T47D (cell line): ENCODE measurements at places on chromosomes 12 and 14.
A peak's percentile ranks its signal among the peaks of the same experiment; 100 is the strongest.

DNA sequence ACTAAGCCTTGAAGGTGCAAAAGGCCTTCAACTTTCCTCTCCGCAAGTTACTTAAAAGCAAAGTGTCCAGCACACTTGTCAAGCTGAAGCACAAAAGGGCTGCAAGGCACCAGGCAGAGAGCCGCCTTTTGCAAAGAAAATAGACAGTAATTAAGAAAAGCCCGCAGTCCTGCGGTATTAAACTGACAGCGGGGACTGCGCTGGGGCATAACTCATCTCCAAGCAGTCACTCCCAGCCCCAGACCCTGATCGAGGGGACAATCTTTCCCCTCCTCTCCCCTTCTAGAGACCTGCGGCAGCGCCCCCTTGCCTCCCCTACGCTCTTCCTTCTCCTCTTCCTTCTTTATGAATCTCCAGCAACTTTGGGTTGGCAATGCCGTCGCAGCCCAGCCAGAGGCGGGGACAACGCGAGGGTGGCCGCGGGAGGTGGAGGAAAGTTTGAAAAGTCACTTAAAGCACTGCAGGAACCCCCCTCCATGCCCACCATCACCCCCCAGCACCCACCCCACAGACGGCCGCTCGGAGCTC is 200.9 kb upstream of the CAND1 start:
- DNase-seq = peak; percentile 15

GRCh38 chr14:85546390-85546789 is 16.4 kb downstream of the FLRT2 start:
- DNase-seq = no peak

DNA sequence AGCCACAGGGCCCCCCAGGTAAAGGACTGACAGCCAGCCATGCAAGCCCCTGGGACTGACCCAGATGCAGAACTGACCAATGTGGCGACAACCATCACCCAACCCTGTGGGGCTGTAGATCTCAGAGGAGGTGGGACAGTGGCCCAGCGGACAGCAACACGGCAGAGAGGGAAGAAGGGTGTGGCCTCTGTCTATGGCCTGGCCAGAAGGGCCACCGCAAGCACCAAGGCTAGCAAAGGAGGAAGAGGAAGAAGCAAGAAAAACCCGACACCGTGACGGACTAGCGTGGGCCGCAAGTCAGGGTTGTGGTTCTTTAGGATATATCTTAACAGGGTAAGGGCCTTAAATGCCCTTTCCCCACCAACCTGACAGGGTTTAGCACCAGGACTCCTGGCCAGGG is 71.2 kb downstream of the ITPK1 start:
- DNase-seq = no peak

GRCh38 chr12:19154686-19155085 is 25.2 kb downstream of the PLEKHA5 start:
- no peak for DNase-seq

DNA sequence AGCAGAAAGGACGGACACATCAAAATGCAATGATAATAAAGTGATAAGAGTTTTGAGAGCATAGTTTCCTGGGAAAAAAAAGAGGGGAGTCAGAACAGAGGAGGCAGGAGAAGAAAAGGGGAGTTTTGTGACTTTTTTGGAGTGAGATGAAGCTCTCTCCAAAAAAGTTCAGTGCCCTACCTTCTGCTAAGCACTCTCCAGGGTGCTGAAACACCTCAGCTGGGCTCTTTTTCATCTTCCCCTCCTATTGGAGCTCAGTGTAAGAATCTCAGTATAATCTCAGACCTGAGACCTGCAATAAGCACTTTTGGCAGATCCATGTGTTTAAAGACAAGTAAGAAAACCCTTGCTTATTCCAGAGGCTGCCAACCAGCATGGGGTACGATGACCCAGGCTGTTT is 58.9 kb upstream of the SRRM4 start:
- DNase-seq = peak; percentile 19

DNA sequence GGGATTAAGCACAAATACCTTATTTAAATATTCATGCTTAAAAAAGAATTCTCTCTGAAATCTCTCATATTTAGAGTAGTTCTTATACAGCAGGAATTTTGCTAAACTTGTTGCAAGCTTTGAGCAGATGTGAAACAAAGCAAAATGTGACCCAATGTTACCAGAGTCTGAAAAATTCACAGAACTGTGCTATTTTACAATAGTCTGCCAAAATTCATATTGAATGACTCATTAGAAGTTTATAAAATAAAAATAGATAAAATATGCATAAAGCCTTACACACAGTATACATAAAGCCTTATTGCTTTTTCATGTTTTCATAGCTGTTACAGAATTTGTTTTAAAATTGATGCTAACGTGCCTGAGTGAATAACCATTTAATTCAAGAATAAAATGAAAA is 17.8 kb upstream of the RHOJ start:
- DNase-seq = no peak

DNA sequence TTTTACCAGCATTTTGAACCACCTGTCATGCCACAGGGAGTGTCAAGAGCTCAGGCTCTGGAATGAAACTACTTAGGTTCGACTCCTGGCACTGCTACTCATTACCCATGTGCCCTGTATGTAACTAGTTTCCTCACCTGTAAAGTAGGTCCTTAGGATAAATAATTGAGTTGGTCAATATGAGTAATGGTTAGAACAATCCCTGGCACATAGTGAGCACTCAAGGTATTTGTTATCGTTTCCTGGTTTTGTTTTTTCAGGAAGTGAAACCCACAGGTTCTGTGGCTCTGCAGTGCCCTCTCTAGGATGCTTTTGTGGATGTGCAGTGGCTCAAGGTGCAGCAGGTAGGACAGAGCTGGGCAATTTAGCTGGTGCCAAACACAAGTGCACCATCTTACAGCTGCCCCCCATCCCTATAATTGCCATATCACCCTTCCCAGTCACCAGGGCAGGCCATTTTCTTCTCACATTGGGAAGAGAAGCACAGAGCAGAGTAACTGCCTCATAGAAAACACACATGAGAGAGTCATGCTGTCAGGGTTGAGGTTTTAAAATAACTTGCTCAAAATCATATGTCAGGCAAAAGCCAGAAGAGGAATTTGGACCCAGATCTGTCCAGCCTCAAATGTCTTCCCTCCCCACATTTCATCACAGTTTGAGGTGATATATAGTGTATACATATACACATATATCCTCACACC is 297.5 kb downstream of the RPAP3 start:
- DNase-seq = peak; percentile 69

GRCh38 chr12:97754306-97754705 is 291.7 kb downstream of the RMST start:
- no peak for DNase-seq

GRCh38 chr12:130301559-130301958 is 36.1 kb upstream of the PIWIL1 start:
- DNase-seq = no peak

GRCh38 chr14:91207008-91207407 is 37.5 kb downstream of the GPR68 start:
- DNase-seq = peak; percentile 52

GRCh38 chr12:28129031-28129430 is 61.2 kb upstream of the CCDC91 start:
- no peak for DNase-seq

DNA sequence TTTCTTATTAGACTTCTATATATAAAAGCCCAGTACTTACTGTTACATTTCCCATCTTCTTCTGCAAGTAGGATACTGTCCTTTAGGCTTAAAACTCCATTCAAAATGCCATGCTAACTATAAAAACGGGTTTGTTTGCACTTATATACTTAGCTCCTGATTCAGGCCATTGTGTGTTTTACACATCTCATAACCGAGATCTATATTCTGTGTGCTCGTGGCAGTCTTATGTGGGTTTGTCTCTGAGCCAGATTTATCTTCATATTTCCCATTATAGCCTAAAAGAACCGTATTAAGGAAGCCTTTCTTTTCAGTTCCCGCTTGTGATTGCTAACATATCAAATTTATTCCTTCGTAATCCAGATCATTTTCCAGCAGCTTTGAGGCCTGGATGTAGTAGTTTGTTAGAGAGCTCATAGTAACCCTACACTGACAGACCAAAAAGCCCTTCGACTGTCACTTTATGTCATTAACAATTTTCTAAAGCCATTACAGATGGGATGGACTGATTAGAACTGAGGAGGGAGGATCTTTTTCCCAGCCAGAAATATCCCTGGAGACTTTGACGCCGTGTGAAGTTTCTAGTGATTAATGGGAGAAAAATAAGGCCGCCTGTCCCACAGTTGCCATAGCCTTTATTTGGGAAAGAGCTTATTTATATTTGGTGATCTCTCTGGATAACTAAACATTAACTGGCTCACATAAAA is 508.5 kb downstream of the FOXG1 start:
- no peak for DNase-seq
